ENCODE measurements at places on chromosomes 1 and 21. TPM values are rescaled to one million over a fixed set of nuclear protein-coding genes. Genes with fewer than 3 reads are reported as not detected.

The C1orf122 gene
- total RNA-seq = 69.6 TPM

The SLC30A10 gene
- total RNA-seq = not detected

The B3GALT2 gene
- 0.39 TPM for total RNA-seq

The PTGS2 gene
- 2.5 TPM for total RNA-seq

GRCh38 chr1:57270927-57271698 lies 152.7 kb downstream of the DAB1 start:
- H3K36me3 ChIP-seq = no peaks in the 10 kb centered on the region
- H3K27ac ChIP-seq = no peak overlapping the region
- no peak overlapping the region for H3K4me3 ChIP-seq
- H3K4me1 ChIP-seq = no peaks in the 10 kb centered on the region
- no peaks in the 10 kb centered on the region for H3K27me3 ChIP-seq

DNA sequence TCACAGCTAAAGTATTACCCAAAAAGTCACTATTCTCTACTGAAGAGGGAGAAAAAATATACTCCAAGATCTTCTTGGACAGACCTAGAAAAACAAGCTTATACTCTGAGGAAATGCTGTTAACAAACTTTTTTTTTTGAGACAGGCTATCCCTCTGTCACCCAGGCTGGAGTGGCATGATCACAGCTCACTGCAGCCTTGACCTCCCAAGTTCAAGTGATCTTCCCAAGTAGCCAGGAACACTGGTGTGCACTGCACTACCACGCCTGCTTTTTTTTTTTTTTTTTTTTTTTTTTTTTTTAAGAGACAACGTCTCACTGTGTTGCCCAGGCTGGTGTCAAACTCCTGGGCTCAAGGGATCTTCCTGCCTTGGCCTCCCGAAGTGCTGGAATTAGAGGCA lies 17.3 kb downstream of the GLRX2 start:
- H3K4me1 ChIP-seq = no peaks in the 10 kb centered on the region
- H3K36me3 ChIP-seq = peaks cover 28% of the 10 kb centered on the region
- no peak for DNase-seq
- H3K4me3 ChIP-seq = no peak overlapping the region
- no peaks in the 10 kb centered on the region for H3K27me3 ChIP-seq

- H3K4me3 ChIP-seq = no peak overlapping the region
- peaks cover 3% of the 10 kb centered on the region for H3K4me1 ChIP-seq
- H3K36me3 ChIP-seq = no peaks in the 10 kb centered on the region
- H3K27ac ChIP-seq = no peak overlapping the region
- H3K27me3 ChIP-seq = no peaks in the 10 kb centered on the region
Measured at GRCh38 chr1:241841691-241842090, 6.3 kb upstream of the EXO1 start.

DNA sequence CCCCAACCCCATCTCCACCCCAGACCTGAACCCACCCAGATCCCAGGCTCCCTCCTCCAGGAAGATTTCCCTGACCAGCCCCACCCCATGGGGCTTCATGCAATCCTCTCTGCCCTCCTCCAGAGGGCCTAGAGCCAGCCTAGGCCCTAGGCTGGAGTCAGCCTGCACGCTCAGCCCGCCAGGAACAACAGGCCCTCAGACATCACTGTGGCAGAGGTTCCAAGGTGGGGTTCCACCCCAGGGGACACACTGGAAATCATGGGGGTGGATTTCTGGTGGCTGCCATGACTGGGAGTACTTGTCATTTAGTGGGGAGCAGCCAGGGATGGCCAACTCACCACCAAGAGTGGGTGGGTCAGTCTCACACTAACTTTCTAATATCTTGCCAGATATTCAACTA lies 122.0 kb downstream of the GLIS1 start:
- no peak overlapping the region for H3K27ac ChIP-seq
- H3K27me3 ChIP-seq = no peaks in the 10 kb centered on the region
- H3K4me1 ChIP-seq = peaks cover 8% of the 10 kb centered on the region
- no peaks in the 10 kb centered on the region for H3K36me3 ChIP-seq
- peak; percentile 5 for DNase-seq
- no peak overlapping the region for H3K4me3 ChIP-seq

DNA sequence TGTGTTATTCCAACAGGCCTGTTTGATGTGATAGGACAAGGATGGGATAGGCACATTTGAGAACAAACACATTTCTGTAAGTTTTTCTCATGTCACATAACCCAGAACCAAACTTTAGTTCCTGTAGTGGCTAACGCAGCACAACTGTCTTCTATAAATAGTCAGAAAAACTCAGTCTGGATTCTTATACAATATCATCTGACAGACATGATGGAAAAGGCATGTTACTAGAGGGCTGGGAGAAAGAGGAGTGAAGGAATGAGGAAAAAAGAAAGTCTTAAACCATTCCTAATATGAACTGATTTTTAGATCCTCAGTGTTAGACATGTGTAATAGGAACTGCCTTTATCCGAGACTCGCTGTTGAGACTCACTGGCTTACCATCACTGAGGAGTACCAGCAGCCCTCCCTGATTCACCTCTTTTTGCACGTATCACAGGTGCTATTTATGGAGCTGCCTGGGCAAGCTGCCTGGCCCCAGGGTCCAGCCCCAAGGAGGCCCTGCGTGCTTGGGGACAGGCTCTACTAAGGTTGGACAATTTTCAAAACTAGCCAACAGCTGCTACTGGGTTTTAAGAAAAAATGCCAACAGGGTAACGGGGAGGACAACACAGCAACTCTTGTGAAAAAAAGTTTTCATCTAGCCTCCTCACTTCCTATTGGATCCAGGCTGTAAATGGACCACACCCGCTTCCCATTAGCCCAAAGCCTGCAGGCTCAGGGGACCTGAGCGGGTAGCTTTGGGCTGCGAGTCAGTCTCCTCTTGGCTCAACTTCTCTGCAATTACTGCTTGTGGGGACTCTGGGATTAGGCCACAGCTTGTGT lies 30.7 kb upstream of the SERBP1 start:
- no peak for DNase-seq
- no peak overlapping the region for H3K4me3 ChIP-seq
- H3K36me3 ChIP-seq = no peaks in the 10 kb centered on the region
- no peak overlapping the region for H3K27ac ChIP-seq

- H3K4me1 ChIP-seq = peaks cover 66% of the 10 kb centered on the region
- peak overlapping the region; percentile 76 for H3K27ac ChIP-seq
- H3K27me3 ChIP-seq = no peaks in the 10 kb centered on the region
- peak overlapping the region; percentile 74 for H3K4me3 ChIP-seq
- no peak for DNase-seq
Measured at GRCh38 chr1:21936366-21937031, 611 bp downstream of the HSPG2 start.

- H3K36me3 ChIP-seq = peaks cover 16% of the 10 kb centered on the region
- peak; percentile 32 for DNase-seq
- no peak overlapping the region for H3K4me3 ChIP-seq
- no peaks in the 10 kb centered on the region for H3K27me3 ChIP-seq
- H3K27ac ChIP-seq = no peak overlapping the region
Measured at GRCh38 chr1:44643721-44644334, 30.5 kb downstream of the TMEM53 start.

DNA sequence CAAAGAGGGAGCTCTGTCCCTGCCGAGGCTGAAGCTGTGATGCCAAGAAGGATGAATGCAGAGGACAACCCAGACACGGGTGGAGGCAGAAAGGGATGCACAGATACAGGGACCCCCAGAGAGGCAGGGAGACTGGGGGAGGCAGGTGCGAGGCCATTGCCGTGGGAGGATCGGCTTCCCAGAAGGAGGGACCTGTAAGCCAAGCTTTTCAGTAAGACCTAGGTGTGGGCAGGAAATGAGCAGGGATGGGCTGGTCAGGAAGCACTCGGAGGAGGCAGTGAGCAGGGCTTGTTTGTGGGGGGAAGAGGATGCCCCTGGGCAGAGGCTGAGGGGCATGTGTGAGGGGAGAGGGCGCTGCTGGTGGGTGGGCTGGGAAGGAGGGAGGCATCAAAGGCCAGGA lies 67.7 kb upstream of the WNT4 start:
- H3K36me3 ChIP-seq = no peaks in the 10 kb centered on the region
- H3K4me1 ChIP-seq = no peaks in the 10 kb centered on the region
- no peak for DNase-seq

- H3K27me3 ChIP-seq = no peaks in the 10 kb centered on the region
- H3K4me1 ChIP-seq = peaks cover 27% of the 10 kb centered on the region
- H3K4me3 ChIP-seq = peak overlapping the region; percentile 62
- no peak for DNase-seq
- H3K36me3 ChIP-seq = no peaks in the 10 kb centered on the region
Measured at GRCh38 chr1:31372751-31373055, 173 bp downstream of the FABP3 start.

GRCh38 chr1:165409657-165410358 lies 35.1 kb downstream of the RXRG start:
- H3K4me3 ChIP-seq = no peak overlapping the region
- no peak for DNase-seq
- H3K27me3 ChIP-seq = peaks cover 21% of the 10 kb centered on the region
- H3K4me1 ChIP-seq = no peaks in the 10 kb centered on the region

DNA sequence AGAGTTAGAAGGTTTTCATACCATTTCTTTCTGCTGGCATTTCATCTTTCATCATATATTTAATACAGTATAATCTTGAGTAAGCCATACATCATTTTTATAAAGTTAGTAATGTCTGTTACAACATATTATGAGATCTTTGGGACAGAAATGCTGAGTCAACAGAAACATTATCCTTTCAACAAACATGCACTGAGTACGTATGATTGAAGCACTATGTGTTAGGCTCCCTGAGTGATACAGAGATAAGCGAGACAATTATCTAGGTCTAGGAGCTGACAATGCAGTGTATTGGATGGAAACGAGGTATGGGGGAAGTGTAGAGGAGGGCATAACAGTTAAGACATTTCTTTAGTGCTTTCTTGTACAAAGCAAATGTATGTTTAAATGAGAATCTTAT lies 19.7 kb upstream of the GPR52 start:
- no peak overlapping the region for H3K27ac ChIP-seq
- H3K36me3 ChIP-seq = no peaks in the 10 kb centered on the region
- H3K27me3 ChIP-seq = no peaks in the 10 kb centered on the region
- DNase-seq = no peak
- no peak overlapping the region for H3K4me3 ChIP-seq
- no peaks in the 10 kb centered on the region for H3K4me1 ChIP-seq
